ENCODE measurements at places on chromosomes 7 and 10. TPM values are rescaled to one million over a fixed set of nuclear protein-coding genes. Genes with fewer than 3 reads are reported as not detected.

ITGB8 gene
- 21.0 TPM for total RNA-seq

LAMB4 gene
- 0.12 TPM for total RNA-seq

OR13A1 gene
- total RNA-seq: not detected

UNCX gene
- not detected for total RNA-seq

ARHGAP22 gene
- 28.0 TPM for total RNA-seq

CFAP43 gene
- 0.23 TPM for total RNA-seq

C10orf95 gene
- not detected for total RNA-seq

TYW1B gene
- total RNA-seq: 5.0 TPM

ITIH2 gene
- not detected for total RNA-seq

C7orf33 gene
- total RNA-seq: not detected

Measured in smooth muscle cell of the coronary artery (primary cell).